GM12864 (cell line): ENCODE measurements at places on chromosomes 2 and 18.

DNA sequence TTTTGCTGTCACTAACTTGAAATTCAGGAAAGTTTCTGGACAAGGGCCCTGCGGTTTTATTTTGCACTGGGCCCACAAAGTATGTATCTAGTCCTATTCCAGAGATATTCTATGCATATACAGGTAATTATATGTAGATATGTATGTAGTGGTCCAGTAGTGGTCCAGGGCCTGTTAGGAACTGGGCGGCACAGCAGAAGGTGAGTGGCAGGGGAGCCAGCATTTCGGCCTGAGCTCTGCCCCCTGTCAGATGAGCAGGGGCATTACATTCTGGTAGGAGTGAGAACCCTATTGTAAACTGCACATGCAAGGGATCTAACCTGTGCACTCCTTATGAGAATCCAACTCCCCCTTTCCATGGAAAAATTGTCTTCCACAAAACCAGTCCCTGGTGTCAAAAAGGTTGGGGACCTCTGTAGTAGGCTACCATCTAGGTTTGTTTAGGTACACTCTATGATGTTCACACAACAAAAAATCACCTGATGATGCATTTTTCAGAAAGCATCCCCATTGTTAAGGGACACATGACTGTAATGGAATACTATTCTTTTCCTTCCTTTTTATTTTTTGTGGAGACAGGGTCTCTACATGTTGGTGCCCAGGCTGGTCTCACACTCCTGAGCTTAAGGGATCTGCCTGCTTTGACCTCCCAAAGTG, 2.8 kb upstream of the PPP4R3B start:
- no peak for DNase-seq

DNA sequence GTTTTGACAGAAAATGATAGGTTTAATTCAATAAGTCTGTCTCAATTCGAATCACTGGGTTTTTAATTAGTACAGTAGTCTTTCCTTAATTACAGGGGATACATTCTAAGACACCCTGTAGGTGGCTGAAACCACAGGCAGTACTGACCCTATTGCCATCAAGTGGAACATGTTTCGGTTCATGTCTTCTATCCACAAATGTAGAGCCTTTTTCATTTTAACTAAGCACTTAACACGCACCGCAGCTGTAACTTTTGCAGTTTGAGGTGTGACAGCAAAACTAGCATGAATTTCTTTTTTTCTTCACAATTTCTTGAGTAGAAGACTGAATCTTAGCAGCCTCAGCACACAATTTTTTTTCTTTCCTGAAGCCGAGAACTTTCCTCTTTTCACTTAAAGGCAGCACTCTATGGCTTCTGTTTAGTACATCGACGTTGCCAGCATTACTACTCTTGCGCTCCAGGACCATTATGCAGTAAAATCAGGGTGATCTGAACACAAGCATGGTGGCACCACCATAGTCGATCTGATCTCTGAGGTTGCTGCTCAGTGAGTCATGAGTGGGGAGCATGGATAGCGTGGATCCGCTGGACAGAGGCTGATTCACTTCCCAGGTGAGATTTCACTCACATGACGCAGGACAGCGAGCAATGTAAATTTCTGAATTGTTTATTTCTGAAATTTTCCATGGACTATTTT, 805.1 kb downstream of the RNF144A start:
- peak; percentile 16 for DNase-seq

GRCh38 chr18:3912705-3913104, 462.7 kb downstream of the TGIF1 start:
- DNase-seq, result no peak

GRCh38 chr2:170486730-170487129, 228.4 kb upstream of the SP5 start:
- no peak for DNase-seq

DNA sequence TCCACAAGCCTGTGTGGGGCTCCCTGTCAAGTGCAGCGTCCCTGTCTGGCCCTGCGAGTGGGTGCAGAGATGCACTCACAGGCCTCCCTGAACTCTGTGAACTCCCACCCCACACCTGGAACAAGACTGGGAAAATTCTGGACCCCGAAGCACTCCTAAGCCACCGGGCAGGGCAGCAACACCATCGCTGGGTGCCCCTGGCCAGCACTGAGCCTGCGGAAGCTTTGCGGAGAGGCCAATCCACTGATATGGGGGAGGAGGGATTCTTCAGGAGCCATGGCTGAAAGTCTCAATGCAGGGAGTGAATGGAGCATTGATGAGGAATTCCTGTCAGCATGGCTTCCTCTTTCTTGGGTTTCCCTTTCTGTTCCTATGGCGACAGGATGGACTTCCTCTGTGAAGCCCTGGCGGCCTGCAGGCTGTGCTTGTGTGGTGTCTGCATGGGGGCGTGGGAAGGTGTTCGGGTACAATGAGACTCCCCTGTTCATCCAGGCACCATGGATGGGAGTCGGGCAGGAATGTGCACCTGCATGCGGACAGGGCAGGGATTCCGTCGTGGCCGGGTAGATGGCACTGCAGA, 15.1 kb downstream of the TRIB2 start:
- no peak for DNase-seq

- DNase-seq, result no peak
Observed at GRCh38 chr2:43469094-43469493, 126.7 kb downstream of the THADA start.

DNA sequence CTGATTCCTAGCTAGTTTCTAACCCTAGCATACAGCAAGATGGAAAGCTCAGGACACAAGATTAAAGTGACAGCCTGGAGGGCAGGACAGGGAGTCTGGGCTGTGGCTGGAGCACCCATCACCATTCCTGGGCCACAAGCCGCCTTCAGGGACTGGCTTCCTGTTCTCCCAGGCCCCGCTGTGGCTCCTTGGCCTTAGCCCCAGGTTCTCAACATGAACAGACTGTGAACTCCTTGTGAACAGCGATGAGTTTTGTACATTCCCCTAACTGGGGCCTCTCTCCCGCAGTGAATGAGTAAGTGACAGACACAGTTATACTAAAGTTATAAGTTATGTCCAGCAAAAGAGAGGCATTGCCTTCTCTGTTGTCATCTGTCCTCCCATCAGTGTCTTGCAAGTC, 35.9 kb upstream of the SLC14A1 start:
- no peak for DNase-seq

- DNase-seq, result no peak
Observed at GRCh38 chr18:34965108-34965507, 76.1 kb upstream of the MAPRE2 start.
